Stimulated activated CD8-positive, alpha-beta memory T cell treated with anti-CD3 and anti-CD28 coated beads, Interleukin-7, amount 100 ng/mL, for 4 hours (primary cell): ENCODE measurements at places on chromosomes 6 and 20.

DNA sequence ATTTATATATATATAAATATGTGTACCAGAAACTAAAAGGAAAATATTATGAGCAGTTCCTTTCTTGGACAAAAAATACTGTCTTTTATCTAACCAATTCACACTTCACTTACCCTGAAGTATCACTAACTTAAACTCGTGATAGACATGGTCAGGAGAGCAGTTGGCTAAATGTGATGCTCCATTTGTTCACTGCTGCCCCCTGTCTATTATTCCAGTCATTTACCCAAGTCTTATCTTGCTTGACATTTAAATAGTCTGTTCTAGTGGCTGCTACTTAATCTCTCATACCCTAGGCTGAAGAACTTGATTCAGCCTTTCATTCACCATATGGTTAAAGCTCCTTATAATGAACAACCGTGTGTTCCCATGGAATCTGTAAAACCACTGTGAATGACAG, 789.6 kb upstream of the EYS start:
- no peak for DNase-seq

DNA sequence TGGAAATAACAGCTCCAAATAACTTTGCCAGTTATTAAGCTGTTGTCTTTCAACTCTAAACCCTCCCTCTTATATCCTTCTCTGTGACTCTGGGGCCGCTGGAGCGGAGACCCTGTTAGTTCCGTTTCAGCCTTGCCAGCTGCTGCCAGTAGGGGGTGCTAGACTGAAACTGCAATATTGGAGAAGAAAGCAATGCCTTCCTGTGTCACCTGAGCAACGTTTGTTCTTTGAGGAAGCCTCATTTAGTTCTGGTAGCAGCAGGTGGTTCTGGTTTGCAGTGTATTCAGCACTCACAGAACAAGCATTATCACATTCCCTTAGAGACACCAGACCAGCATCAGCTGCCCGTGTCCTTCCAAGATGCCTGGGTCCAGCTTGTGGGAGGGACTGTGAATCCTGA, 22.9 kb upstream of the JAG1 start:
- DNase-seq: no peak

DNA sequence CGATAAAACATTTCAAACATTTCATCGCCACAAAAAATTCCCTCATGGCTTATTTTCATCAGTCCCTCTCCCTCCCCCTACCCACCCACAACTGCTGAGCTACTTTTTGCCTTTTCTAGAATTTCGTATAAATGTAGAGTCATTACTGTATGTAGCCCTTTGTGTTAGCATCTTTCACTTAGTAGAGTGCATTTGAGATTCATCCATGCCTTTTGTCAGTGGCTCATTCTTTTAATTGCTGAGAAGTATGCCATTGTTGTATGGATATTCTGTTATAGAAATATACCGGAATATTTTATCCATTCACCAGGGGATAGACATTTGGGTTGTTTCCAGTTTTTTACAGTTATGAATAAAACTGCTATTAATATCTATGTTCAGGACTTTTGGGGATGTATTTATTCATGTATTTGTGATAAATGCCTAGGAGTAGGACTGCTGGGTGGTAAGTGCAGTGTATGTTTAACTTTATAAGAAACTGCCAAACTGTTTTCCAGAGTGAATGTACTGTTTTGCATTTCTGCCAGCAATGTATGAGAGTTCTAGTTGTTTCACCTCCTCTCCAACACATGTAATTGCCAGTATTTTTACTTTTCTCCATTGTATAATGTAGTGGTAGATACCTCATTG, 50.4 kb downstream of the FOXO3 start:
- no peak for DNase-seq

- no peak for DNase-seq
These were observed 121.4 kb downstream of the ATXN1 start for GRCh38 chr6:16639684-16640480.

GRCh38 chr6:160789263-160790027, 87.4 kb downstream of the PLG start:
- no peak for DNase-seq

GRCh38 chr20:25247000-25247517, 826 bp upstream of the PYGB start:
- DNase-seq: no peak

DNA sequence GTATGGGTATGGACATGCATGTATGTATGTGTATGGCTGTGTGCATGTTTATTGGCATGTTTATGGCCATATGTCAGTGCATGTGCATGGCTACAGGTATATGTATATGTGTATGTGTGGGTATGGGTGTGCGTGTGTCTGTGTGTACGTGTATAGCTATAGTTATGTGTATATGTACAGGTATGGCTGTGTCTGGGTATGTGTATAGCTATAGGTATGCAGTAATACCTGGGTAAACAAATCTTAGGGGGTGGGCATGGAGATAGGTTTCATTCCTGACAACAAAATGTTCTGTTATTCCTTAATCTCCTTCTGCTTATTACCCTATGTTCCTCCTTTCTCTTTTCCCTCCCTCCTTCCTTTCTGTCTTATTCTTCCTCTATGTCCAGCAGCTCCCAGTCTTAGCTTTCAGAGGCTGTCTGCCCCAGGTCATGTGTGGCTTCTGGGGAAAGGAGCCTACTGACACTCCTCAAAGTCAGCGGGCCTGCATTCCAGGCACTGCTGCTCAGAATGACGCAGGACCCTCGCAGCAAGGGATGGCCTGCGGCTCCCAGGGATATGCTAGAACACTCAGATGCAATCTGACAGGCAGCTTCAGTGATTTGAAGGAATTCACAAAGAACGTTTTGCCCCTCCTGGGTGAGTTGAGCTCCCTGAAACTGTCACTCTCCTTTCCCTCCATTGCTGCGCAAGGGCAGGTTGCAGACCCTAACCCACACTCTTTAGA, 139.3 kb upstream of the PHACTR1 start:
- no peak for DNase-seq

DNA sequence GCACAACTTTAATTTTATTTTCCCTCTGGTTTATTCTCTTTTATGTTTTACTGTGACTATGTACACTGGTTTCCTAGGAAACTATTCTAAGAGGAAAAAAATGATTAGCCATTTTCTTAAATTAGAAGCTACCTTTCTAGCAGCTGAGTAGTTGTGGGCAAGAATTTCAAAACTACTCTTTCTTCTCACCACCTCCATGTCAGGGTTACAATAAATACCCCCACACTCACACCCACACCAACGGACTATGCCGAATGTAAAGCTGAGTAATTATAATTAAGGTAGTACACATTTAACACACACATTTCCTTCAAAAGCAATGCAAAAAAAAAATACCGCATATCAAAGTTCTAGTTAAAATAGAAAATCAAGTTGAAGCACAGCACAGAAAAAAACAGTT, 78.9 kb downstream of the ARHGAP18 start:
- no peak for DNase-seq

DNA sequence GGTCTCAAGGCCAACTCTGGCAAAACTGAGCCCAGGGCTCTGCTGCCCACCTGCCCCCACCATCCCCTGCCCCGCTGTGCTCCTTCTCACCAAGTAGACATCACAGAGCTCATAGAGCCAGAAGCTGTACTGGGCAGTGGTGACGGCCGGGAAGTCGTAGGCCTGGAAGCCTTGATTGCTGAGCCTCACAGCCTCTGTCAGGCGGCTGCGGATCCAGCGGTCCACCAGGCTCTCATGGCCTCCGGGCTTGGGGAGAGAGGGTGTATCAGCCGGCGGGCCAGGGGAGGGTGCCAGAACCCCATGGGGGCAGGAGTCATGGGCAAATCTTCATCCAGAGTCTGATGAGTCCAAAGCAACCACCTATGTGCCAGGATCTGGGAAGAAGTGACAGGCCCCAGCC, 2.8 kb upstream of the VWA7 start:
- DNase-seq: no peak

DNA sequence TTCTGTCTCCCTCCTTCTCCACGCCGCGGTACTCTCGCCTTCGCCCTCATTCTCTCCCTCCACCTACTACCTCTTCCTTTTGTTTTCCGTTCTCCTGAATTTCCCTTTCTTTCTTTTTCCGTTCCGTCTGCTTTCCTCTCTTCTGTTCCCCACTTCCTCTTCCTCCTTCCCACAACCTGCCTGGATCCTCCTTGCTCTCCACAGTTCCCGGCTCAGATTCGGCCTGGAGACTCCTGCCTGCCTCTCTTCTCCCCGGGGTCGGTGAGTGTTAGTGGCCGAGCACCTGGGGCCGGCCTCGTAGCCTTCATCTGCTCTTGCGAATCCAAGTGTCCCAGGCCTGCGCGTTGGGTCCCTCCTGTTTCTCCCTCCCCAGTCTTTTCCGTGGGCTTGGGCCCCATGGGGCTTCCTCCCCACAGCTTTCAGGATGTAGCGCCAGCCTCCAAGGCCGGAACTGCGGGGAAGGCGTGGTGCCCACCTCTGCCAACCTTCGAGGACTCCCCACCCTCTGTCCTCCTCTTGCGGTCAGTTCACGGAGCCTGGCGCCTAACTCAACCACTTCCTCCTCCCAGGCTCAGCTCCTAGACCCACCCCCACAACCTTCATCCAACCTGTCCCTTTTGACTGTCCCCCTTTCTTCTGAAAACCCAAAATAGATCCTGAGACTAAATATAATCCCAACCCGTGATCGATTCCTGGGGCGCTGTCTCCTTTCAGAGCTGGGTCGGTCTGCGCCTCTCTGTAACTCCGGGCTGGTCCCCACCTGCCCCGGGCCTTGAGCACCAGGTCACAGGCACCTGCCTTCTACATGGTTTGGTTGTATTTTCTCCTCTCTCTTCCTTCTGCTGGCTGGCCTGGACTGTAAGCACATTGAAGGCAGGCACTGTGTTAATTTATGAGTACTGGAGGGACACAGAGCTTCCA, 6.8 kb downstream of the NRN1 start:
- no peak for DNase-seq

GRCh38 chr20:33132513-33133372, 35.2 kb upstream of the BPIFA2 start:
- DNase-seq: no peak

DNA sequence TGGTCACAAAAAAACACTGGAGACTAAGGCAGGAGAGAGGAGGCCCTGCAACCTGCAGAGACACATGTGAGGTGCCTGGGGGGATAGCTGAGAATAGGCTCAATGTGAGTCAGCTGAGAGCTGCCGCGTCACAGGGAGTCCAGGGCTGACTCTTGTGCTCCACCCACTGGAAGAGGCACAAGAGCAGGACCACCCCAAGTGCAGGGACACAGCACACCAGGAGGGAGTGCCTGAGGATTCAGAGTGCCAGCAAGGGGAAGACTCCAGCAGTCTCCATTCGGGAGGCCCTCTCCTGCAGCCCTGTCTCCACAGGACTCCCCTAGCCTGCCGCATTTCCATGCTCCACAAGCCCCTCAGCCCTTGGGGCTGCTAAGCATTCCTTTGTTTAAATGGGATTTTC, 105.5 kb downstream of the HUS1B start:
- DNase-seq: peak; percentile 39

- no peak for DNase-seq
These were observed 121.4 kb upstream of the CEP162 start for GRCh38 chr6:84348801-84349200.
